IPS DF 19.7 (cell line): ENCODE measurements at places on chromosomes 5 and 9.

GRCh38 chr5:154648706-154649105 is 106.5 kb upstream of the LARP1 start:
- no peak for DNase-seq

- DNase-seq: no peak
Measured at GRCh38 chr5:32545102-32545800, 40.1 kb upstream of the SUB1 start.

DNA sequence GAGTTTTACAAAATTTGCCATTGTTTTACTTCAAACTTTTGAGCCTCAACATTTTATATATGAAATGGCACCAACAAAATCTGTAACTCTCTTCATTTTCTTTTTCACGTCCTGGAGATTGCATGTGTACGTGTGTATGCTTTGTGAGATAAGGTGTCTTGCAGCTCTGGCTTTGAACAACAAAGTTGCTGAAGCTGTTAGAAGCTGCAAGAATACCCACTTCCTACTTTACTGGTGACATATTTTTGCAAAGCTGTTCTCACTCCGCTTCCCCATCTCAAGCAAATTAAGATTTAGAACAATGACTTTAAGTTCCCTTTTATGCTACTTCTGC is 41.8 kb downstream of the FYB1 start:
- DNase-seq: no peak

DNA sequence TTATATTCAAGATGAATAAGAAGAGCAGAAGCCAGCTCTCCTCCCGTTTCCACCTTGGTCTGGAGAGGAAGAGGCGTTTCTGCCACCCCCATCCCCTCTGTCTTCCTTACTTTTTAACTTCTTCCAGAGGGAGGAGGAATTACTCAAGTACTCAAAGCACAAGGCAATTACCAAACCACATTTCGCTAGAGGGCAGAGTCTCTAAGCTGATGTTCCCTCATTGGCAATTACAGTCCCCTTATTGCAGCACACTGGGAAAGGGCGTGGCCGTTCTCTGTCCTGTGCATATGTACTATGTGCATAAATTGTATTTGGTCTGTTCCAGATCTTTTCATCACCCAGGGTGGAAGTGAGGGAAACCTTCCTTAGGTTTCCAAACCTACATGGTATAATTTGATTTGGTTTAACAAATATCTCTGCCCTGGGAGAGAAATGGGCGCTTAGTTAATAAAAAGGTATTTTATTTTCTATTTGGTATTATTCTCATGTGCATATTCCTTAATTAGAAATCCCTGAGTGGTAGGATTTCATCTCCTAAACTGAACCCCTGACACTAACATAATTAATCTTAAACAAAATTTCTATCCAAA is 29.8 kb upstream of the ALDOB start:
- DNase-seq: no peak

GRCh38 chr5:41414598-41414997 is 95.8 kb downstream of the PLCXD3 start:
- no peak for DNase-seq

- no peak for DNase-seq
Measured at GRCh38 chr5:149434162-149435014, 55.3 kb upstream of the IL17B start.

GRCh38 chr9:96140296-96141127 is 161.5 kb downstream of the HSD17B3 start:
- no peak for DNase-seq
